ENCODE measurements at places on chromosomes 5 and 9.

- DNase-seq, result peak; percentile 70
Measured at GRCh38 chr9:97388721-97389238, 23.1 kb upstream of the TDRD7 start.

- DNase-seq, result no peak
Measured at GRCh38 chr9:69248005-69248404, 73.9 kb downstream of the TJP2 start.

DNA sequence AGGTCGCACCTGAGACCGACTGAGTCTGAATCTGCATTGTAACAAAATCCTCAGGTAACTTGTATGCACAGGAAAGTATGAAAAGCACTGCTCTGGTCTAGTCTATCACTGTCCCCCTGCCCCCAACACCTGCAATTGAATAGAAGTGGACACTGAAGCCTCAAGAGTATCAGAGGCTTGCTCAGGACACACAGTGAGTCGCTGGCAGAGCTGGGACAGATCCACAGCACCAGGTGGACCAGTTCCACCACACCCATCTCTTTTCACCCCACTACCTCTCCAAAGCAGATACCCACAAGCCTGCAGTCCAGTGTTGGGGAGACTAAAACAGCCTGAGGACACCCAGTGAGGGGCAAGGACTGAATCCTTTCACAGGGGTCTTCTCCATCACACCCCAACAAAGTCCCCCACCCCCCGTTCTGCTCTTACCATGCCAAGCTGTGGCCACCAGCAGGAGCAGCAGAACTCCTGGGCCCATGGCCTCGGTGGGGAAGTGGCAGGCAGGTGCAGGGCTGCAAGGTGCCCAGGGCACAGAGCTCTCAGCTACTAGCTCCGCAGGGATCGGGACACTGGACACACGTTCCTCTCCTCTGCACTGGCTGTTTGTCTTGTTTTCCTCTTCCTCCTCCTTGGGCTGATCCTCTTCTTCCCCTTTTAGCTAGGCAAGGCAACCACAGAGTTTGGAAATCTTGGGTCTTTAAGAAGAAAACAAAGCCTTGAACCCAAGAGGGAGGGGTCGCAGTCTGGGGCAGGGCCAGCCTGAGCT is at the start of gene CSF1R:
Gene CSF1R, minus strand, starts transcription at position 605 of the 766 bp plus-strand sequence. Its CDS starts 127 bp downstream, at position 478.
- DNase-seq, result no peak

GRCh38 chr9:69307446-69308205 is 17.4 kb upstream of the ENTREP1 start:
- DNase-seq, result no peak

GRCh38 chr5:25160891-25161290 is 516.1 kb upstream of the CDH10 start:
- DNase-seq, result no peak

DNA sequence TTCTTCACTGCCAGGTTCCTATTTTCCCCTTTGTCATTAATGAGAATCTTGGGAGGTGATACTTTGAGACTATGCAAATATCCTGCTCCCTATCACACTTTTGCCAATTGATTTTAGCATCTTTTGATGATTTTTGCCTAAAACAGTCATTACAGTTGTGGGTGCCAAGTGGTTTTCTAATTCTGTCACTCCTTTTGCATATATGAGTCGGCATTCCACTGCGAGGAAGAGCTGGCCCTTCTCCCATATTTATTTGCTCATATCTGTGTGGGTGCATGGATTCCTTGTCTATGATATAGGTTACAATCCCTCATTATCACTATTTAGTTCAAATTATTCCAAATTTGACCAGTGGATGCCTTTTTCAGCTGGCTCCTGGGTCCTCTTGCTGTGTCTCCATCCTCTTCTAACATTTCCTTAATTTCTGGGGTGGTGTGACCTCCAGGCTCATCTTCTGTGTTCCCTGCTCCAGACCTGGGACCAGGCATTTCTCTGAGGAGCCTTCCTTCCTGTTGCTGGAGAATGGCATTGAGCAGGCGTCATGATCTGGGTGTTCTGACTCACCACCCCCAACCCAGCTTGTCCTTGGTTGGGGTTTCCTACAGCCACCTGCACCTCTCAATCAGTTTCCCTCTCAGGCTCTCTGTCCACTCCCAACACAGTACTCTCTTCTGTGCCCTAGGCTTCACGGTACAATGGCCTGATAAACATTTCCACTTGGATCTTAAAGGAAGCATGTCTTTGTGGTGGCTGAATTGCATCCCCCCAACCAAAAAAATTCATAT is 106.7 kb downstream of the NXNL2 start:
- DNase-seq, result no peak

- DNase-seq, result no peak
Measured at GRCh38 chr5:165104611-165105010, 1599.2 kb downstream of the MAT2B start.

GRCh38 chr5:109885205-109885604 is 195.5 kb downstream of the MAN2A1 start:
- no peak for DNase-seq

- no peak for DNase-seq
Measured at GRCh38 chr9:72599874-72600534, 78.6 kb downstream of the TMC1 start.

- no peak for DNase-seq
Measured at GRCh38 chr9:135215571-135216161, 128.2 kb downstream of the OLFM1 start.

GRCh38 chr9:129284607-129285291 is 106.7 kb upstream of the IER5L start:
- no peak for DNase-seq

DNA sequence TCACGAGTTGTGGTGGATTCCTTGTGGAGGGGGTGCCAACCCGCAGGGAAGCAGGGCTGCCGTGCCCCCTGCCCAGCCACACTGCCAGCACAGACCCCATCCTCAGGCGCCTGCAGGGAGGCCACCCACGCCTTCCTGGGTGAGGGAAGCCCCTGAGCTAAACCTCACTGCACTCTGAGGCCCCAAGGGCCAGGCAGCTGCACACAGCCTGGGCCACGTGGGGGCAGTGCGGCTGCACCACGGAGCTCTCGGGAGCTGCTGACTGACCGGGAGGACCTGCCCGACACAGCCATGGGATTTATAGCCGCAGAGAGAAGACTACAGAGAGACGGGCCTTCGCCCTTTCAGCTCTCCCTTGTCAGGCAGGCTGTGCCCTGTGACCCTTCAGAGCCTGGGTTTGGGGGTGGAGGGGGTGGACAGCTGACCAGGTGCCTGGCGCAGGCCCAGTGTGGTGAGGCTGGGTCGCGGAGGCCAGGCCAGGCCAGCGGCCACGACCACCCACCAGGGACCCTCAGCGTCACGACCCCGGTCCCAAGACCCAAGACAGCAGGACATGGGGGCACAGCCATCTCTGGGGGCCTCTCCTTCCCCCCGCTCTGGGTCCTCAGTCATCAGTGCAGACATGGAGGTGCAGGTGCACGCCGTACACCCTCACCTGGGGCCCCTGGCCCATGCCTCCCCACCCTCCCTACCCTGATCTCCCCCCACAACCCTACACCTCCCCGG is 4.3 kb upstream of the AHRR start:
- DNase-seq, result peak; percentile 89

DNA sequence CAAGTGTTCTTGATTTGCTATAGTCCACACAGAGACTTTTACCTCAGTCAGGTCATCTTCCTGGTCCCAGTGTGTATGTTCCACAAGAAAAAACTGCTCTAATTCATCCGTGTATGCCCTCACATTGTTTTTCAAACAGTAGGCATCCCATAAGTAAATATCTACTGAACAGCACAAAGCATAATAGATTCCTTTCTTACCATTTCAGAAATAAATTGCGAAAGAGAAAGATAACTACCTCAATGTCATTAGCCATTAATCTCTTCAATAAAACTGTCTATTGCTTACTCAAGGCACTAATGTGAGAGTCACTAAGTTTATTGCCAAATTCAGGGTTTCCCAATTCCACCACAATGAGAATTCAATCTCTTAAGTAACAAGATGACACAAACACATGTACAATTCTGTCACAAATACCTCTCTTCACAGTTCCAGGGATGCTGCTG is 9.6 kb downstream of the FBXW2 start:
- DNase-seq, result no peak

DNA sequence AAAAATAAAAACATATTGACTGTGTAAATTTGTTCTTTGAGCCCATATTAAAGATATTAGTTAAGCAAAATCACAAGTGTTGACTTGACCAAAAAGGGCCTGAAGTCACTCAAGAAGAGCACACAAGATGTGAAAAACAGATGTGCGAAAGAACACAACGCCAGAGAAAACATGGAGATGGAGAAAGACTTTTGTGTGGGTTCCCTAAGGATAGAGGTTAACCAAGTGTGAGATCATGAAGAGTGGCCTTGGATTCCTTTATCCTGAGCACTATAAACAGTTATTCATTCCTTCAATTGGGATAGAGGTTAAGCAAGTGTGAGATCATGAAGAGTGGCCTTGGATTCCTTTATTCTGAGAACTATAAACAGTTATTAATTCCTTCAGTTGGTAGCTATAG is 361.8 kb downstream of the CDH18 start:
- no peak for DNase-seq

DNA sequence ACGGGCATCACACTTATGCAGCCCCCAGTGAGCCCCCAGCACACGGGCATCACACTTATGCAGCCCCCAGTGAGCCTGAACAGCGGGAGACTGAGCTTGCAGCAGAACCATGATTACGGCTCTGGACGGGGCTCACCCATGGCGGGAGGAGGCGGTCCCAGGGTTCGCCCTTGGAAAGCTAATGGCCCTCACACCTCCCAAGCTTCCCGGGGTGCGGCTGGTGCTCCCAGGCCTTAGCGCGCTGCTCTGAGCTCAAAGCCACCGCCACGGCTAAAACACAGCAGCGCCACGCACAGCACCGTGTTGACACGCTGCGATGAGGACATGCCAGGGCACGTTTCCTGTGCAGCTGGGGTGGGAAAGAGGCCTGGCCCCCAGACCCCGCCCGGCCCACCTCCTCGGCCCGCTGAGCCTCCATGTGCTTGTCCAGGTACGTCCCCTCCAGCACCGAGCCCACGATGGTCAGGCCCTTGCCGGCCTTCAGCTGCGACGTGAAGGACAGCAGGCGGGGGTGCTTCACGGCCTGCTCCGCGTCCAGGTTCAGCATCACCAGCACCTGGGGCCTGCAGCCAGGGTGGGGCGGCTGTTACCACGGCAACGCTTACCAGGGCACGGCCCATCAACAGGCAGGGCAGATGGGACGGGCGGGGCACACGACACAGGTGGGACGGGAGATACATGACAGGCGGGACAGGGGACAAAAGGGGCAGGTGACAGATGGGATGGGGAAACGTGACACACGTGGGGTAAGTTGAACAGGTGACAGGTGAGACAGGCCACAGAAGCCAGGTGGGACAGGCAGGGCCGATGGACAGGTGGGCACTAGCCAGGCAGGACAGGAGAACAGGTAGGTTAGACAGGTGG is 38.4 kb downstream of the SLC12A7 start:
- DNase-seq, result no peak

- DNase-seq, result no peak
Measured at GRCh38 chr9:86766912-86767311, 180.4 kb downstream of the GAS1 start.

DNA sequence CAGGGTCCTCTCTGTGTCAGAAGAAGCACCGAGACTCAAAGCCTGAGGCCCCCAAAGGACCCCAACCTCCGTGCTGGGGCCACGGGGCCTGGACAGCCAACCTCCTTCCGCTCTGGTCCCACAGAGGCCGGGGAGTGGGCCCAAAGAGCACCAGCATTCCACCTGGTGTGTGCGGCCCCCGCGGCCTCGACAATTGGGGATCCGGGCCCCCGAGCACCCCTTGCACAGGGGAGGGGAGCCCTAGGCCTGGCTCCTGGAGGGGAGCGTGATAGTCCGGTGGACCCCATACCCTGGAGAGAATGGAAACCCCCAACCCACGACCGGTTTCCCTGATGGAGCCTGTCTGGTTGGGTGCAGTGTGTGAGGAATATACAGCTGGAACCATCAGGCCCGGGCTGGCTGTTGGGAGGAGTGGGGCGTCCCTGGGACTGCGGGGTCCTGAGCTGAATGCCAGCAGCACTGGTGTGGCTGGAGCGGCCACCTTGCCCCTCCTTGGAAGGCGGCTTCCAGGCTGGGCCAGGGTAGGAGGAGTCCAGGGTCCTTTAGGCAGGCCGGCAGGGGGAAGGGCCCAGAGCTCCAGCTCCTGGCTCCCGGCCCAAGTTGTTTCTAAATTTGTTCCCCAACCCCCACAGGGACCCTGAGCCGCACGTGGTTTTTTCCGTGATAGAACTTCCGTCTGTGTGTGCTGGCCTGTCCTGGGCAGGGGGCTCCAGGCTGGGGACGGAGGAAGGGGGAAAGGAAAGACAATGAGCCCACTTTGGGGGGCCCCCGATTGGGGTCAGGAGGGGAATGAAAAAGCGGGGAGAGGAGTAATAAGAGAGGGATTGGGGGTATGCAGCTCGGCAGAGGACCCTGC is 825 bp upstream of the TOR4A start:
- DNase-seq, result peak; percentile 48

GRCh38 chr9:34862043-34862442 is 96.0 kb upstream of the PHF24 start:
- no peak for DNase-seq

GRCh38 chr5:72106817-72107130 is 501 bp upstream of the MAP1B start:
- no peak for DNase-seq

DNA sequence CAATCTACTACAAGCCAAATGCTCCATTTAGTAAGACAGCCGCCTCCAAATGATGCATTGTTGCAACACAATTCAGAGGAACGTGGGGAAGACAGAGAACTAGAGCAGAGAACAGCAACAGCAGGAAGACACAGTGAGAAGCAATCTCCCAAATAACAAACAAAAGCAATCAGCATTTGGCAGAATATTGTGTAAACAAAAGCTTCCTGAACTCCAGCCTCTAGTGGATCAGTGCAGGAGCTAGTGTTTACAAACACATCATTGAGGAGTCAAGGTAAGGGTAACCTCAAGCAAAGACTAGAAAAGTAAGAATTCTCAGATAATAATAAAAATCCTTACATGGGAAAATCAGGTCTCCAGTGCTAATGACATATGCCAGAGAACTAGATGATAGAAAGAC is 20.6 kb downstream of the FST start:
- DNase-seq, result no peak

GRCh38 chr9:2663461-2664173 is 42.0 kb downstream of the VLDLR start:
- no peak for DNase-seq

DNA sequence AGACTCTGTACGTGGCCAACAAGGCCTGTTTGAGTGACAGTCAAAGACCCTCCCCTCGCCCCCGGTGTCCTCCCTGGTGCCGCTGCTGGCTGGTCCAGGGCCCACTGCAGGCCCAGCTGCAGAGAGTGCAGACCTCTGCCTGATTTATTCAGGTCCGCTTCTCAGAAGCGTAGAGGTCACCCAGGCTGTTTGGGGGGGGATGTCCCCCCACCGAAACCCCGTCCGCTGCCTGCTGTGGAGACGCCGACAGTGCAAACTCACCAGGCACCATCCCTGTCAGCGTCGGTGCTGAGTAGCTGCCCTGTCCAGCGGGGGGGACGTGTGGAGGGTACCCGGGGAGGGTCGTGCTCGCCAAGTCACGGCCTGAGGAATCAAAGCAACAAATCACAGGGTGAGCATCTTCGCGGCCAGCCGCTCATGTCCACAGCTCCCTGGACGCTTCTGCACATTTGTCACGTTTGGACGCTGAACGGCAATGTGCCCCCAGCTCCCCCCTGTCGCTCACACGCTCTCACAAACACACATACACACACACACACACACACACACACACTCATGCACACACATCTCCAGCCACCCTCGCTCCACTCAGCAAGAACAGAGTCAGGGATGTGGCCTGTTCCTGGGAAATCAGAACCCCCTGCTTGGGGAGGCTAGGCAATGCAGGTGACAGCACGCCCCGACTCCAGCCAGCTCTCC is 152.2 kb downstream of the PAX5 start:
- no peak for DNase-seq

- DNase-seq, result no peak
Measured at GRCh38 chr5:73901455-73901854, 275.5 kb downstream of the ARHGEF28 start.

GRCh38 chr9:545480-545879 is 296.0 kb upstream of the DMRT1 start:
- DNase-seq, result no peak

All from GM06990 (cell line).